ENCODE measurements at places on chromosomes 2 and 18.

- DNase-seq, result no peak
Observed at GRCh38 chr18:32060026-32060425, 31.6 kb upstream of the RNF138 start.

GRCh38 chr2:18630941-18631340, 41.6 kb upstream of the NT5C1B start:
- no peak for DNase-seq

GRCh38 chr2:26628561-26629345, 12.4 kb downstream of the CIB4 start:
- DNase-seq, result no peak

DNA sequence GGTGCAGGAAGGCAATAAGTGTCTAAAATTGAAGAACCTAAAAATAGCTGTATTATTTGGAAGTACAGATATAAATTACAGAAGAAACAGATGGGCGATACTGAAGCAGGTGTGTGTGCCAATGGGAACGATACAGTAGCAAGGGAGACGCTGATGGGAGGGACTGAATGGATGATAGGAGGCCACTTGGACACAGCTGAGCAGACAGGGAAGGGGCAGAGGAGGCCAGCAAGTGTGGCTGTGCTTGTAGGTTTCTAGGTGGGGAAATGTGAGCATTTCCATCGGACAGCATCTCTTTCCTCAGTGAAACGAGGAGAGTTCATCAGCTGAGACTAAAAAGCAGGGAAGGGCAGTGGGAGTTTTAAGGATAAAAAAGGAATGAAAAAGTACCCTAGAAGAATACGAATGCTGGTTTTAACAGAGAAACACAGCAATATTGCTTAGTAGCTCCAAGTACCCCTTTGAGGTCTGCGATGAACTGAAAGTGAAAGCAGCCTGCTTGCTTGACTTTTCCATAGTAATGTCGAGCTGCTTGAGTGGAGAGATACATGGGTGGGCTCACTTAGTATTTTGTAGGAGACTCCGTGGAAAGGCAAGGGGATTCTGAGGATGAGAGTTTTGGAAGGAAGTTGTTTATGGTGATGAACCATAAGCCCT, 91.7 kb upstream of the EPC2 start:
- no peak for DNase-seq

- DNase-seq, result no peak
Observed at GRCh38 chr2:11008773-11009172, 97.0 kb downstream of the KCNF1 start.

GRCh38 chr2:100409461-100409860, 8.0 kb downstream of the CHST10 start:
- DNase-seq, result no peak

DNA sequence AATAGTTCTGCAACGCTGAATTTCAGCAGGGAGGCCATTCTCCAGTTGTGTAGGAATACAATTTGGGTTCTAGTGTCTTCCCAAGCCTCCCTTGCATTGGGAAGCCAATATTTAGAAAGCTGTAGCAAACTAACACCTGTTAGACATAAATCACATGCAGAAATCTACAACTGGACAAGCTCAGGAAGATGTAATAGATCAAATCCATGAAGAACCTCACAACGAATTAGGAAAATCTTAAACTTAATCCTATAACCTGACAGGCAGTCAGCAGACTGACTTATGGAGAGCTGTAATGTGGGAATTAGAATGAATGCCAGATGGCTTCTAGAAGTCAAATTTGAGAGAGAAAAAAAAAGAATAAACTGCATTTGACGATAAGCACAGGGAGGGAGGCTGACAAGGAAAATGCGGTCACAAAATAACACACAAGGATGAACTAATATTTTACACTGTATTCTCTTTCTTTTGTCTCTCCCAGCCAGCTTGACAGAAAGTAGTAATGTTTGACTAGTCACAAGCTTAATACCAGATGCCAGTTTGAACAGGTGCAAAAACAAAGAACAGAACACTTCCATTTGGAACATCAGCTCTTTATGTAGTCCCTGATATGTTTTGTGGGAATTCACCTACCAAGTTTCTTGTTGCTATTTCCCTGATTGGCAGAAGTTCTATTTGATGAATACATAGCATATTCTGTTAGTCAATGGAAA, 50.8 kb upstream of the FANCL start:
- no peak for DNase-seq

DNA sequence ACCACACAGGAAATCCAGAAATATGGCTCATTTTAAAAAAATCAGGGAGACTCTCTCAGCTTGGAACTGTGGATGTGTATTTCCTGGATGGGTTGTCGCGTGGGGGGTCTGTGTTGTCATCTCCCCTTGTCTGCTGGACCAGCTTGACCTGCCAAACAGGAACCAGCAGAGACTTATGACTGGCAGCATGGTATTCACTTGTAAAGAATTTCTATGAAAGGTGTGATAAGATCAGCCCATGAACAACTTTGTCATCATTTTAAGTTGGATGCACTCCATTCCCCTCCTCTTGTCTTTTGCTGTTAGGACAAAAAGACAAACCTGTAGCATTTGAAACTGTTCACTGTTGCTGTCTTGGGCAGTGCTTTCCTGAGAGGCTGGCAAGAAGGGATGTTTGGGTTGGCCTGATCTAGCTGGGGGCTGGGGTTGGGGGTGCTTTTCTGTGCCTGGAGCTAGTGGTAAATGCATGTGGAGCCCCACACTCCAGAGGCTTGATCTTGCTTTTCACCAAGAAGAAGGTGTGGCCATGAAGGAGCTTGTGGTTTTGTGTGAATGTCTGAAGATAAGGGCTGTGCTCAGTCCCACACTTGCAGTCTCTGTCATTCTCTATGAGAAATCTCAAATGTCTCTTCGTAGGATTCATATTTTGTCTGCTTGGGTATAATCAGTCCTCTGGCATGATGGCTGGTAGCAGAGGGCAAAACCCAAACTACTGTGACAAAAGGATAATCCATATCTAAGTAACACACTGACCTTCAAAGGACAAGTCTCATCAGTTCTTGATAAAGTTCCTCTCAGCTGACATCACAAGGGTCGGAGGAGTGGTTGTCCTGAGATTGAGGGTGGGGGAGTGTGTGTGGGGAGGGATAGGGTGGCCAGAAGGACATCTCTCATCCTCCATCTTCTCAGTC, 39.0 kb downstream of the RALB start:
- DNase-seq, result no peak

DNA sequence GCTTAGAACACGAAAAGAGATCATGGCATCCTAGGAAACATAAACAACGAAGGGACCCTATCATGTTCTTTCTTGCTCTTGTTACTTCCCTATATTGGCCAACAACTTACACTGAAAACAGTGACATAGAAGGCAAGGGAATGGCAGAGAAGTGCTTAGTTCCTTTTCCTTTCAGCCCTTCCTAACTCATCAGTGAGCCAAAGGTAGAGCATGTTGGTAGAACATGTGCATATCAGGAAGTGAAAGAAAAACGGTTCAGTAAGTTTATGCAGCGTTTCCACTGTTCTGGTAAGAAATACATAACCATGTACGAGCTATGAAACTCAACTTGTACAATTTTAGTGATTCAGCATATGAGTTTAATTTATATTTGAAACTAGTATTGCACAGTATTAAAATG, 21.7 kb downstream of the AKAIN1 start:
- no peak for DNase-seq

DNA sequence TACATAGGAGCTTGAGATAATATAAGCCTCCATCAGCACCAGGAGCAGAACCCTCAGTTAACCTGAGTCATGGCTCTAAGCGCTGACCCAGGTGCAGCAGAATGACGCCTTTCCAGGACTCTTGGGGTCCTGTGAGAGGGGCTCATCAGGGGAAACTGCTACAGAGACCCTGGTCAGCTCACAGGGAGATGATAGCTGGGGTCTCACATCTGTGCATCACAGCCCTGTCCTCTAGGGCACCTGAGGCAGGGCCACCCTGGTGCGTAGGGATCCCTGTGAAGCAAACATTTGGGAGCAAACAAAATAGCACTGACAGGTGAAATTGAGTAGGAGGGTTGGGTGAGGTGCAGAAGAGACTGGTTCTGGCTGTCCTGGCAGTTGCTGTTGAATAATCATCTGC, 219.2 kb downstream of the SH3RF3 start:
- DNase-seq, result no peak

Data from amygdala (tissue), 56 donors.